ENCODE measurements at places on chromosomes 2 and 18. TPM values are rescaled to one million over a fixed set of nuclear protein-coding genes. Genes with fewer than 3 reads are reported as not detected.

Gene PNO1
- 16.3 TPM for polyA plus RNA-seq

Gene TMEM87B
- polyA plus RNA-seq = 17.8 TPM

Gene GPR39
- polyA plus RNA-seq = 3.2 TPM

Gene CPLX4
- polyA plus RNA-seq = 0.13 TPM

Gene ZFAND2B
- 34.0 TPM for polyA plus RNA-seq

DNA sequence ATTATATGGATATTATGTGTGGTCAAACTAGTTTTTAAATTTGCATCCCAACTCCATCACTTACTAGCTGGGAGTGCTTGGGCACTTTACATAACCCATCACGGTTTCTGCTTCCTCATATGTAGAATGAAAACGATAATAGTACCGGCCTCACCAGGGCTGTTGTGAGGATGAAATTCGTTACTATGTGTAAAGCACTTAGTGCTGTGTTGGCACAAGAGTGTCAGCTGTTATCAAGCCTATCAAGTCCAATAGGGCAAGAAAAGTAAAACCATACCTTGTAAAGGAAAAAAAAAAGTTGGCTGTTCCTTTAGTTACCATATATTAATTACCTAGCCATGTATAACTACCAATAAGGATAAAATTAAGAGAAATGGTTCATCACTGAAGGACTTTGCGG, 65.4 kb downstream of the TET3 start:
- no peak for DNase-seq

GRCh38 chr18:23228102-23229061, 93.1 kb downstream of the CABLES1 start:
- DNase-seq = no peak

DNA sequence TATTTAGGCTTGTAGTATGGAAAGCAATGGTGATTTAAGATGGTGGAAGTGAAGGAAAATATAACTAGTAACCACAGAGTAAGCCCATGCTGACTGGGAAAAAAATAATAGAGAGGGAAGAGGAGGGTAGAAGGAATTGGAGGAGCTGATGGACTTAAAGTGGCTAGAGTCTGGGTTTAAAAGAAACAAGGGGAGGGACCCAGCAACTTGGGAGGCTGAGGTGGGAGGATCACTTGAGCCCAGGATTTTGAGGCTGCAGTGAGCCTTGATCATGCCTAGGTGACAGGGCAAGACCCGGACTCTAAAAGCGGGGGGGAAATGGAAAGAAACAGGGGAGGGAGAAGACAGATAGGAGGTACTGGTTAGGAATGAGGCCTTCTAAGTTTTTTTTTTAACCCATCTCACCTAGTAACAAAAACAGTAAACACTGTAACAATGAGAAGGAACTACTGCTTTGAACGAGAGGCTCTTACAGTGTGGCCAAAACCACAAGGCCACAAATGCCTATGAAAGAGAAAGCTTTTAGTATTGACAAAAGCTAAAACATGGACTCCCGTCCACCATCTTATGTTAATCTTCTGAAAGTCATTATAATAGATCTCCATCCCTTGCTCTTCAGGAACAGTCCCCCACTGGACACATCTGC, 26.6 kb downstream of the METTL8 start:
- DNase-seq = no peak

DNA sequence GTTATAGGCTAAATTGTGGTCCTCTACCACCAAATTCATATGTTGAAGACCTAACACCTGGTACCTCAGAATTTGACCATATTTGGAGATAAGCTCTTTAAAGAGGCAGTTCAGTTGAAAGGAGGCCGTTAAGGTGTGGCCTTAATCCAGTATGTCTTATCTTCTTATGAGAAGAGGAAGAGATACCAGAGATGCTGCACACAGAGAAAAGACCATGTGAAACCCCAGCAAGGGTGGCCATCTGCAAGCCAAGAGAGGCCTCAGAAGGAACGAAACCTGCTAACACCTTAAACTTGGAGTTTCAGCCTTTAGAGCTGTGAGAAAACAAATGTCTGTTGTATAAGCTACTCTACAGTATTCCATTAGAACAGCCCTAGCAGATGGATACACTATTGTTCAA, 528.1 kb upstream of the DCC start:
- no peak for DNase-seq

GRCh38 chr2:96329456-96329855, 4.3 kb downstream of the ITPRIPL1 start:
- no peak for DNase-seq

DNA sequence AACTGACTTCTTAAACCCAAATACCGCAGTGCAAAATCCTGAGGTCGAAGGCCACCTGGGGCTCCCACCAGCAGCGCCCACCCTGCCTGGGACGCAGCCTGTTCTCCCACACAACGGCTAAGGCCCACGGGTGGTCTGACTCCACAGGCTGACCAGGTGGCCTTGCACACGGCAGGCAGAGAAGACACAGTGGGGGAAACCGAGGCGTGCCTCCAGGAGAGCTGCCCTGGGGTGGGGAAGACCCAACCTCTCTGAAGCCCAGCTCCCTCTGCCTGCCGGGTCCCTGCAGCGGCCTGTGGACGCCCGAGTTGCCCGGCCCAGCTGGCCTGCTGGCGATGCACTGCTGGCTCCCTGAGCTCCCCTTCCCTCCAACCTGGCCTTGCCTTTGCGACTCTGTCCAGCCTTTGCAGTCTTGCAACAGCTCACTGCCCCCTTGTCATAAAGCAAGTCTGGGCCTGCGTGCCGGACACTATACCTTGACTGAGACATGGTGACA, 9.7 kb upstream of the SEMA4C start:
- DNase-seq = no peak

- no peak for DNase-seq
Measured at GRCh38 chr2:43160778-43161177, 65.6 kb downstream of the ZFP36L2 start.

GRCh38 chr2:189088591-189089205, 90.9 kb downstream of the COL5A2 start:
- no peak for DNase-seq

DNA sequence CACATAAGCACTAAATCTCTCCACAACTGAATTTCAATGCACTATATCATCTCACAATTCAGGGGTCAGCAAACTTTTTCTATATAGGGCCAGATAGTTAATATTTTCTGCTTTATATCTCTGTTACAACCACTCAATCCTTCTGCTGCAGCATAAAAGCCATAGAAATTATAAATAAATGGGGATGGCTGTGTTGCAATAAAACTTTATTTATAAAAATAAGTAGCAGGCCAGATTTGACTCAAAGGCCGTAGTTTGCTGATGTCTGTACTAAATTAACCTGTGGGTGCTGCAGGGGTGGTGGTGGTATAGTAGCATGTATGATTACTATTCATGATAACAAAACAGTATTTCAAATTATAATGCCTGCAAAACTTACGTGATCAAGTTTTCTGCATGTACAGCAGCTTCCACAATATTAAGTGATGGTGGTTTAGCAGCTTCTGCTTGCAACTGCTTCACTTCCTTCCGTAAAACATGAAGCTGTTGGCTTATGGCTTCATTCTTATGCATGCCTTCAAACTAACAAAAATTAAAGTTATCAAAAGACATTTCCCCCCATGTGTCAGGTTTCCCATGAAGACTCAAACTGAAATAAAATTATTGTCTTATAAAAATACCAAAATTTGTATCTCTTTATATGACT, 64.1 kb downstream of the SIGLEC15 start:
- DNase-seq = no peak

Data from left renal cortex interstitium (tissue), 4 donors.